ENCODE measurements at places on chromosomes 6 and 20.

DNA sequence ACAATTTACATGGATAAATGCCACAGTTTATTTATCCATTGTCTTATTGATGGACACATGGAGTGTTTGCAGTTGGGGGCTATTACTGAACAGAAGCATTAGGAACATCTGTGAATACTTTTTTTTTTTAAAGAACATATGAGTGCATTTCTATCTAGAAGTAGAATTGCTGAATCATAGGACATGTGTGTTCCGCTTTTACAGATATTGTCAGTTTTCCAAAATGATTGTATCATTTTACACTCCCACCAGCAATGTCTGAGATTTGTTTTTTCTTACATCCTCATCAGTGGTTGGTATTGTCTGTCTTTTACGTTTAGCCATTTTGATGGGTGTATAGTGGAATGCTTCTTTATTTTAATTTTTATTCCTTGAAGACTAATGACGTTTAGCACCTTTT is 42.0 kb upstream of the ASIP start:
- DNase-seq: no peak

- DNase-seq: no peak
Observed at GRCh38 chr6:145809211-145809610, 5.4 kb downstream of the FBXO30 start.

DNA sequence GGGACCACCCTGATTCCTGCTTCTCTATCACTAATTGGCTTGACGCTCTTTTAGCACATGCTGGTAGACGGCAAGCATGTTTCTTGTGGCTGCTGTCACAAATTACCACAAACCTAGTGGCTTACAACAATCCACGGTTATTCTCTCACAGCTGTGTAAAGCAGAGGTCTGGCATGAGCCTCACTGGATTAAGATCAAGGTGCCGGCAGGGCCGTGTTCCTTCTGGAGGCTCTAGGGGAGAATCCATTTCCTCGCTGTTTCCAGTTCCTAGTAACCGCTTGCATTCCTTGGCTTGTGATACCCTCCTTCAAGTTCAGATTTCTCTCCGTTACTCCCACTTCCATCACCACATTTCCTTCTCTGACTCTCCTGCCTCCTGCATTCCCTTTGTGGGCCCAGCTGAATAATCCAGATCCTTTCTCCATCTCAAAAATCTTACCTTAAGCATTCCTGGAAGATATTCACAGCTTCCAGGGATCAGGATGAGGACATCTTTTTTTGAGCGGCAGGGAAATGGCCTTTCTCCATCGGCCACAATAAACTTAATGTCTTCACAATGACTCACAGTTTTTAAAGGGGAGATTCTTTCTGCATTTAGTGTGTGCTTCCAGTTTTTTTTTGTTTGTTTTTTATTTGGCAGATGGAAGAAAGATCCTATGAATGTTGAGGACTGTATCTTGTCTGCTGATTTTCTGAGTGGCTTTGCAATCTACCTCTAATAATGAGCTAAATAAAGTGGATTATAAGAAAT is 39.9 kb downstream of the BMP6 start:
- DNase-seq: peak; percentile 21

GRCh38 chr6:156627524-156627923 is 149.7 kb upstream of the ARID1B start:
- no peak for DNase-seq

DNA sequence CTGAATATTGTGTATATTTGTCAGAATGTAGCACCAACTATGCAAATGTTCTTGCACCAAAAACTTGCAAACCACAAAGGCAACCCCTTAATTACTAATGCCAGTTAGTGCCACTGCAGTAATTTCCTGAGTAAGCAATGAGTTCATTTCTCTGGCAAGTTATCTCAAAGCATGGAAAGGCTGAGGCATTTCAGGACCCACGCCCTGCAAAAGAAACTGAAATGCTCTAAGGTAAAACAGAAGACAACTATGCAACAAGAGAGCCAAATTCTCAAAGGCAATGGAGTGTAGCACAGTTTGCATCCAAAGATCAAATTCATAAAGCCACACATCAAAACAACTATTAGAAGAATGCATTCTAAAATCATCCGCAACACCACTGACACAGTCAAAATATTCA is 994.4 kb downstream of the EYS start:
- no peak for DNase-seq

DNA sequence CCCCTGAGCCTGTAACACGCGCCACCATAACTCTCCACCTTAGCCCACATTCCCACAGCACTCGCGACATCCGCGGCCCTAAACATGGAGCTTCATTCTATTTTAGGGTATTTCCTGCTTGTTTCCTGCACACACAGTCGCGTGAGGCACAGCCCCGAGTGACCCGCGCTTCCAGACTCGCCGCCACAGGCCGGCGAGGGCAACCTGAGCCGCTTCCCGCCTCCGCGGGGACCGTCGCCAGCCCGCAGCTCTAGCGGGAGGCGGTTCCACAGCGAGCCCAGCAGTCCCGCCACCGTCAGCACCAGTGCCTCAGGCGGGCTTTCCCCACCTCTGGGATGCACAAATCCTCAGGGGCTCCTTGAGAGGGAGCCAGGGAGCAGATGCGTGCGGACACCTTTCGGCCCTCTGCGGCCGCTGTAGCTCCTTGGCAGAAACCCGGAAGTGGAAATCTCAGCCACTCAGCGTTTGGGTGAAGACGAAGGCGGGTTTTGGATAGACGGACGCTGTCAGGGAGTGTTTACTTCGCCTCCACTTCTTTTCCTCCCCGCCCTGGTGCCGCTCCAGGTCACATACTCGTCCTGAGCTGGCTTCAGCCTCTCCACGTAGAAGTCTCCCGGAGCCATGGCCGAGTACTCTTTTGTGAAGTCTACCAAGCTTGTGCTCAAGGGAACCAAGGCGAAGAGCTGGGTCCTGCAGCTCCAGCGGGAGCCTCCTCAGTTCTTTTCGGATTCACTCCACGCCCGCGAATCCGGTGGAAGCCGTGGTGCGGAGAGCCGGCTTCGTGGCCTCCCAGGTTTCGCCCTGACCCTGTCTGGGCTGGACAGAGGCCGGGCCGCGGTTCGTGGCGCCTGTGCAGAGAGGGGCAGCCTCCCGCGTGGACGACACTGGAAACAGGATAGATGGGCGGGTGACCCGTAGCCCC is 2177.4 kb upstream of the DEFB115 start:
- DNase-seq: no peak

All from adipocyte (in vitro differentiated cells).